ENCODE measurements at places on chromosomes 3 and 15. TPM values are rescaled to one million over a fixed set of nuclear protein-coding genes. Genes with fewer than 3 reads are reported as not detected.

Gene RETNLB
- not detected for total RNA-seq

Gene LRRIQ4
- total RNA-seq = not detected

Gene VPS18
- total RNA-seq = 54.9 TPM

Gene GOLGA6L7
- total RNA-seq = not detected

Gene LTF
- not detected for total RNA-seq

Gene TRIM59
- 16.5 TPM for total RNA-seq

Gene FEZF2
- not detected for total RNA-seq

Gene SORD
- 7.1 TPM for total RNA-seq

Gene CRTAP
- total RNA-seq = 251 TPM

Data from smooth muscle cell of the coronary artery (primary cell).